Progenitor cell of endocrine pancreas (in vitro differentiated cells): ENCODE measurements at places on chromosomes 16 and 17.

DNA sequence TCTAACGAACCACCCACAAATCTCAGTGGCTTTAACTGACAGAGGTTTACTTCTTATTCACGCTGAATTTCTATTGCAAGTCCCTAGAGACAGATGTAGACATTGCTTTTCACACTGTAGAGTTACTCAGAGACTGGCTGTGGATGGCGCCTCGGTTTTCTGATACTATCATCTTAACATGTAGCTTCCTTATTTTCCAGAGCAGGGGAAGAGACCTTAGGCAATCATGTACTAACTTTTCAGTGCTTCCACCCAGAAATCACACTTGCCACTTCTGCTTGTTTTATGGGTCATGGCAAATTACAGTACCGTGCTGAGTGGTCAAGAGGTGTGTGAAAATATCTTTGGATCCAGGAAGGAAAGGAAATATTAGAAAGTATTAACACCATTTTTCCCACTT lies 65.4 kb downstream of the MAF start:
- DNase-seq: no peak

DNA sequence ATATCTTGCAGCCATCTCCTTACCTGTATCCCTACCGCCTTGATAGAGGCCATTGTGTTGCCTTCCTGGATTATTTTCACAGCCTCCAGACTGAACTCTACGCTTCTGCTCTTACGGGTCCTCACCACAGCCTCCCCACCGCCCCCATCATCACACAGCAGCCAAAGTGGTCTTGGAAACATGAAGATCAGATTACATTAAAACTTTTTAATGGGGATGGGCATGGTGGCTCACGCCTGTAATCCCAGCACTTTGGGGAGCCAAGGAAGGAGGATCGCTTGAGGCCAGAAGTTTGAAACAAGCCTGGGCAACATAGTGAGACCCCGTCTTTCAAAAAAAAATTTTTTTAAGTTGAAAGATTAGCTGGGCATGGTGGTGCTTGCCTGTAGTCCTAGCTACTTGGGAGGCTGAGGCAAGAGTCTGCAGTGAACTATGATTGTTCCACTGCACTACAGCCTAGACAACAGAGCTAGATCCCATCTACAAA lies 150.5 kb downstream of the NPIPB5 start:
- no peak for DNase-seq

GRCh38 chr17:80738020-80738808 lies 193.6 kb downstream of the RPTOR start:
- no peak for DNase-seq

GRCh38 chr16:31456988-31457360 lies 2.3 kb upstream of the ARMC5 start:
- no peak for DNase-seq

DNA sequence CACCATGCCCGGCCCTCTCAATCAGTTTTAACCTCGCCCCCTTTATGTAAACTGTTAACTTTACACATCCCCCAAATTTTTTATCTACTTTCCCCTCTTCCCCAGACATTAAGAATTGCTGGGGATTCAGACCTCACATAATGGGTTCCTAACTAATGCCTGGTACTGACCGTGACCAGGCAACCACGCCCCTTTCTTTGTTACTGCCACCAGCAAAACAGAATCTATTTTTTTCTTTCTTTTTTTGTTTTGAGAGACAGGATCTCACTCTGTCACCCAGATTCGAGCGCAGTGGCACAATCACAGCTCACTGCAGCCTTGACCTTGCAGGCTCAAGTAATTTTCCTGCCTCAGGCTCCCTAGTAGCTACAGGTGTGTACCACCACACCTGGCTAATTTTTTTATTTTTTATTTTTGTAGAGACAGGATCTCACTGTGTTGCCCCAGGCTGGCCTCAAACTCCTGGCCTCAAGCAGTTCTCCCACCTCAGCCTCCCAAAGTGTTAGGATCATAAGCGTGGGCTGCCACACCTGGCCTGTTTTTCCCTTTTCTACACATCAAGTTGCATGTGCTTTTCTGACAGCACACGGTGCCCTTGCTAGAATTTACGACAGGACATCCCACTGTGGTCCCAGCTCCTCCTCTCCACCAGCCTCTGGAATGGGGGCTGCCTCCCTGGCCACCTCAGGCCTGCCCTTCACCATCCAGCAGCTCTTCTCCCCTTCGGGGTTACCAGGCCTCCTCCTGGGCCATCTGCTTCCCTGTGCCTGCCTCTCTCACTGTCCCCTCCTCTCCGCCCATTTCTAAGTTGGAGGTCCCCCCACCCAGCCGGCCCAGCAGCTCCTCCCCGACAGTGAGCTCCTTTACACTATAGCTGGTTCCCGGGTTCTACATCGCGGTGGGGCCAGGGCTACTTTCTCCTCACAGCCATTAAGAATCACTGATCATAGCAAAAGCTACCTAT lies 10.8 kb downstream of the CPNE2 start:
- DNase-seq: no peak

DNA sequence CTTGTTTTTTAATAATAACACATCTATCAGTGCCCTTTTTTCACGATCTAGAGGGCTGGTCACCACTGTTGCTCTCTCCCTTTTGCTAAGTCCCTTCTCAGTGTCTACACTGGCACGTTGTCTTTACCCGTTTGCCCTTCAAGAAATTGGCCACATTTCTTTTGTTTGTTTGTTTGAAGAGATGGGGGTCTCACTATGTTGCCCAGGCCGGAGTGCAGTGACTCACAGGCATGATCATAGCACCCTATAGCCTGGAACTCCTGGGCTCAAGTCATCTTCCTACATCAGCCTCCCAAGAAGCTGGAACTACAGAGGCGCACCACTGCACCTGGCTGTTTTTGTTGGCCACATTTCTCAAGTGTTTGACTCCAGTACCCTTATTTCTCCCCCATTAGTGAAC lies 138.0 kb upstream of the AXIN2 start:
- DNase-seq: no peak

DNA sequence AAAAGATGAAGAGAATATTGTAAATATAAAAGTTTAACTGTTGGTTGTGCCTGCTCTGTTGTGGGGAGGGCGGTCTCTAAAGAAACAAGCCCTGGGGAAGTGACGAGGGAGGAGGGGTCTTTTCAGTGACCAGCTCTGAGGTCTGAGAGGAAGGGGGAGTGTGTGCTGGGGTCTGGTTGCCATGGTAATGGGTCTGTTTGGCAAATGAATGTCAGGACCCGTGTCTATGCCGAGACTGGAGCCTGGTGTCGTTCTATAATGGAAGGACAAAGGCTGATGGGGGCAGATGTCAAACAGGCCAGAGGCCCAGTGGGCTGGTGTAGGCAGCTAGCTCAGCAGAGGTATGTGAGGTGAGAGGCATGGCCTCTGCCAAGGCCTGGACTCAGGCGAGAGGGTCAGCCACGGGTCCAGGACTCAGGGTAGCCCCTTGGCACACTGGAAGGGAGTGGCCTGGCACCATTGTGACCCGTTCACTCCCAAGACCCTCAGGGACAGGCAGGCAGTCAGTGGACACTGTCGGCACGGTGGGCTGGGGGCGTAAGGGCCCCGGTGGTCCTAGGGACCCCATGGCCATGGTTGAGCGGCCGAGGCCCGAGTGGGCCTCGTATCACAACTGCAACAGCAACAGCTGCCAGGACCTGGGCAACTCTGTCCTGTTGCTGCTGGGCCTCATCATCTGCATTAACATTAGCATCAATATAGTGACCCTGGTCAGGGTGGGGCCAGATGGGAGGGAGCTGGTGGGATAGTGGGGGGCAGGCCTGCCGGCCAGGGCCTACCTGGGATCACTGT lies at the start of gene SPEM1:
Gene SPEM1, plus strand, starts transcription at position 506 of the 792 bp plus-strand sequence. Its CDS starts 61 bp downstream, at position 567.
- DNase-seq: no peak

- no peak for DNase-seq
Observed at GRCh38 chr16:1102333-1102700, 6.3 kb upstream of the C1QTNF8 start.

DNA sequence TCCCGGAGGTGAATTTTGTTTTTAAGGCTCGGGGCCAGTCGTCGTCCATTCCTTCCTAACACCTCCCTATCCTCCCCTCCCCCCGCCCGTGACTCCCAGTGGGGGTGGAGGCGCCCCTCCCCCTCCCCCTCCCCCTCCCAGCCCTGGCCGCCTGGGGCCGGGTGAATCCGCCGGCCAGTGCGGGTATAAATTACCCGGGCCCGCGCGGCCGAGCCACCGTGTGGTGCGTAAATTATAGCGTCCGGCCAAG lies 2.0 kb upstream of the GSE1 start:
- DNase-seq: no peak

GRCh38 chr17:57210972-57211411 lies 45.3 kb upstream of the MSI2 start:
- DNase-seq: no peak

DNA sequence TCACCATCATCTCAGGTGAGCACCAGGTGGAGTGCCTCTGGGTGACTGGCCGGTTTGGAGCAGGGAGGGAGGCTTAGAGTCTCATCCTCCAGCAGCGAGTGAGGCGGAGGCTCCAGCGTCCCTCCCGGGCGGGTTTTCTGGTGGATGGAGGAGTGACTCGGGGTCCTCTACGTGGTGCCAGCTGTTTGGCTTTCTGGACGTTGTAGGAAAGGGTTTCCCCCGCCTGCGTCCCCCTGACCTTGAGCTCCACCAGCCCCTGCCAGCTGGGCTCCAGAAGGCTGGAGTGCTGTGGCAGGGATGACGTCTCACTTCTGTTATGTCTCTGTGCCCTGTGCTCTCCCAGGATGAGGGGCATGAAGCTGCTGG lies 522 bp downstream of the DNASE1 start:
- DNase-seq: no peak

DNA sequence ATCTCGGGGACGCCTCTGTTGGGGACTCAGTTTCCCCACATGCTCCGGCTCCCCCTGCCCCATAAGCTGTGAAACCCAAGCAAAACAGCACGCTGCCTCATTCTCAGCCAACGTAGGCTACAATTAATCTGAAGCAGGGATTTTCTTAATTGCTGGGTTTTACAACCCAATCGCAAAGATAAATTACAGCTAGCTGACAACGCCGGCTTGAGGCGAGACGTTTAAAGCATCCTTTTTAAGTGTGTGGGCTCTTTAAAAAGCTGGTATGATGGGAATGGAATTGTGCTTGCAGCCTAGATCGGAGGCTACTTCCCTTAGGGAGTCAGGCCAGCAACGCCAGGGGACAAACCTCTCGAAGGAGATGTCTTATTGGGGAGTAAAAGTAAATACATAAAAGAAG lies 185.3 kb downstream of the ZNF423 start:
- no peak for DNase-seq

- DNase-seq: no peak
Observed at GRCh38 chr17:73800893-73801292, 156.6 kb upstream of the SDK2 start.

- no peak for DNase-seq
Observed at GRCh38 chr16:78894886-78895285, 705.7 kb downstream of the MAF start.

GRCh38 chr16:65285128-65286048 lies 163.5 kb upstream of the CDH11 start:
- no peak for DNase-seq

GRCh38 chr17:78219396-78220150 lies 5.5 kb downstream of the BIRC5 start:
- no peak for DNase-seq

DNA sequence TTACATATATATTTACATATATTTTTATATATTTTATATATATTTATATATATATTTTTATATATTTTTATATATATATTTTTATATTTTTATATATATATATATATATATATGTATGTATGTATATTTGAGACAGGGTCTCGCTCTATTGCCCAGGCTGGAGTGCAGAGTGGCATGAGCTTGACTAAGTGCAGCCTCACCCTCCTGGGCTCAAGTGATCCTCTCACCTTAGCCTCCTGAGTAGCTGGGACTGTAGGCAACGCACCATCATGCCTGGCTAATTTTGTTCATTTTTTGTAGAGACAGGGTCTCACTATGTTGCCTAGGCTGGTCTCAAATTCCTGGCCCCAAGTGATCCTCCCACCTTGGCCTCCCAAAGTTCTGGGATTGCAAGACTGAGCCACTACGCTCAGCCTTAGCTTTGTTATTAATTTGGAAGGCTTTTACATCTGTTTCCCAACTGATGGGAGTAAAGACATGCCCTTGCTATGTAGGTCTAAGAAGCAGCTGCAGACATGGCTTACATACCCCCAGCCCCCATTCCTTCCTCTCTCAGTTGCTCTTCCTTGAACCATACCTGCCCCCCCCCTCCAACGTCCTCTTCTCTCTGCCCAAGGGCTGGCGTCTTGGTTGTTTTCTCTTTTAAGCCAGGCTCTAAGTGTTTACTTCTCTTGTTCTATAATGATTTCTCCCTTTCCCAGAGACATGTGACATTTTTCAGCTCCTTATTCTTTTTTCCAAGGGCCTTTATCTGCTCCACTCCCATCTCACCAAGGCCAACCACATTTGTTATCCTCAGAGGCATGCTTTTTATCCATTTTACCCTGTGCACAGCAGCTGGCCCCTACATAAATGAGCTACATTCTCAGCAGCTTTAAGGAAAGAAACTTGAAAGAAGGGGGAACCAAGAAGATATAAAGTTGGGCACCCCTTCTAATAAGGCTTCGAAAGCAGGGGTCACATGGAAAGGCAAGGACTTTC lies 64.2 kb upstream of the ATF7IP2 start:
- DNase-seq: no peak

DNA sequence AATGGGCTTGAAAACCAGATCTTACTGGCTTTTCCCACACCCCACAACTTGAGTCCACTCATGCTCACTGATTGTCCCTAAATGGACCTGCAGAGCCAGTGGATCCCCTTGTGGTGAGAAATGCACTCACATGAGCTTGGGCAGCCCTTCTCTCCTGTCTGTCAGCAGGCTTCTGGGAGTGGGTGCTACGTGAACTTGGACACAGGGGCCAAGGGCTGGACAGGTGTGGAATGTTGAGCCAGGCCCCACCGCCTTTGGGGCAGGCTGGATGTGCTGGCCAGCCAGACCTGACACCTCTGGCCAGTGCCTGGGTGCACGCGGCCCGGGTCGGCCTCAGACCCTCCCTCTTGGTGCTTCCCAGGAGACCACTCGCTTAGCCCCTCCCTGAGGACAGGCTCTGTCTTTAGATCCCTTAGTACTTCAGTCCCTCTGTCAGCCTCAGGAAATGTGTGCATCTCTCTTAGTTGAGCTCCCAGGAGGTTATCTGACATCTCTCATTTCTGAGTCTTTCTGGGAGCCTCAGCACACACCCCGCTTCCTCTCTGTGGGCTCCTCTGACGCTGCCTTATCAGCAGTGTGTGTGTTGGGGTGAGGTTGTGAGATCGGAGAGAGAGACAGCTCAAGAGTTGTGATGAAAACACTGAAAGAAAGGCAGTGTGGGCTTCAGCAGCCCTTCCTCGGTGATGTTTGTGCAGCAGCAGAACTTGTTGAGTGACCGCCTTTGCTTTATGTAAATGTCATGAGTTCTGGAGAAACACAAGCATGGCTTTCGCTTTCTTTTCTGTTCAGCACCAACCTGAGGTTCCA lies 117.0 kb downstream of the RAB11FIP4 start:
- no peak for DNase-seq

DNA sequence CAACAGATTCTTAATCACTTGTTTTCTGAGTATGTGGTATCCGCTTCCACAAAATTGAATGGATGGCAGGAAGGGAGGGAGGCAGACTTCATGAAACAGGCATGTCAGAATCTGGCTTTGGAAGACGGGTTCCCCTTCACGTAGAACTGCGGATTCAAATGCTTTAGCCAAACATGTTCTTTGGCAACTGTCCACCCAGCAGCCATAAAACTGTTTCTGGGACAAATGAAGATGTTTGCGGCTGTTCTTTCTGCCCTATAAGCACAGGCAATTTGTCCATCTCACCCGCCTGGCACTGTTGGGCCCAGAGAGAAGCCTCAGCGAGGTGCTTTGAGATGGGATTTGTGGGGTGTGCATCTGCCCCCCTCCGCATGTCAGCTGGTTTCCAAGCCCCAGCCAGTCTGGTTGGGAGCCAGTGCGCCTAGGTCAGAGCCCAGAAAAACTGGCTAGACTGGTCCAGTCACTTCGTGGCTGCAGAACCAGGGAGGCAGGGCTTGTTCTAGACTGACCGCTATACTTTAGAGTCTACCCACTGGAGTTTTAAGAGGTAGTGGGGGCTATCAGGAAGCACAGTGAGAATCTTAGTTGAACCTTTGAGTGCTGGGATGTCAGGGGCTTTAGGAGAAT lies 6.3 kb downstream of the CRHR1 start:
- no peak for DNase-seq
